NCI-H2029 treated with DMSO at 0.1 percent for 48 hours (cell line): ENCODE measurements at places on chromosomes 12 and 14.

GRCh38 chr12:132465269-132466190 is 24.4 kb upstream of the FBRSL1 start:
- DNase-seq = no peak

DNA sequence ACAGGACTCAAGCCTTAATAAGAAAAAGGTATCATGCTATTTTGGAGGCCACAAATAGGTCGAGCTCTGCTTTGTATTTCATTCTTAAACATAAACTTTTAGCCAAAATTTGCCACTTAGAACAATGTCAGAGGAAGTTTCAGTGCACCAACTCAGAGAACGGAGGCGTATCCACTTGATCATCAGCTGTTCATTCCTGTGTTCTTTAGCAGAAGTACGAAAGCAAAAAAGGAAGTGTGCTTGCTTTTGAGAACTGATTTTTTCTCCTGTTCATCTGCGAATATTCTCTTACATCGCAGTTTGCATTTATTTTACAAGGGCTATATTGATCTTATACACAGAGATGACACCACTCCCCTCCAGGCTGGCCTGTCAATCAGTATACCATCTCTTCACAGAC is 188.6 kb upstream of the SOX5 start:
- DNase-seq = no peak

- no peak for DNase-seq
Observed at GRCh38 chr12:66048835-66049537, 81.6 kb downstream of the LLPH start.

GRCh38 chr12:3607039-3607720 is 116.2 kb downstream of the PRMT8 start:
- DNase-seq = no peak

DNA sequence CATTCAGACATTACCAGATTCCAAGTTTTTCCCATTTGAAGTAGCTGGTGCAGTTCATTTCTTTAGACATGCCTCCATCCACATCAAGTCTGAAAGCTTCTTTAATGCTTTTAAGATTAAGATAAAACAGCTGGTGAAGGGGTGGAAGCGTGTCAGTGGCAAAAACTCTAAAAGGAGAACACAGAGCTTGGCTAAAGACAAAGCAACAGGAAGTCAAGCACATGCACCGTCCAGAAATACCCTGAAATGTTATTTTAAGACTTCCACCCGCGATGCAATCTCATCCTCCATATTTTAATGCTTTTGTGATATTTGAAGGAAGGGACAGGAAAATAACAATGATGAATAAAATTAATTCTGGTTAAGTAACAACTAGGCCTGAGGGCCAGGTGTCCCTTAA is 31.8 kb downstream of the PPM1H start:
- no peak for DNase-seq

DNA sequence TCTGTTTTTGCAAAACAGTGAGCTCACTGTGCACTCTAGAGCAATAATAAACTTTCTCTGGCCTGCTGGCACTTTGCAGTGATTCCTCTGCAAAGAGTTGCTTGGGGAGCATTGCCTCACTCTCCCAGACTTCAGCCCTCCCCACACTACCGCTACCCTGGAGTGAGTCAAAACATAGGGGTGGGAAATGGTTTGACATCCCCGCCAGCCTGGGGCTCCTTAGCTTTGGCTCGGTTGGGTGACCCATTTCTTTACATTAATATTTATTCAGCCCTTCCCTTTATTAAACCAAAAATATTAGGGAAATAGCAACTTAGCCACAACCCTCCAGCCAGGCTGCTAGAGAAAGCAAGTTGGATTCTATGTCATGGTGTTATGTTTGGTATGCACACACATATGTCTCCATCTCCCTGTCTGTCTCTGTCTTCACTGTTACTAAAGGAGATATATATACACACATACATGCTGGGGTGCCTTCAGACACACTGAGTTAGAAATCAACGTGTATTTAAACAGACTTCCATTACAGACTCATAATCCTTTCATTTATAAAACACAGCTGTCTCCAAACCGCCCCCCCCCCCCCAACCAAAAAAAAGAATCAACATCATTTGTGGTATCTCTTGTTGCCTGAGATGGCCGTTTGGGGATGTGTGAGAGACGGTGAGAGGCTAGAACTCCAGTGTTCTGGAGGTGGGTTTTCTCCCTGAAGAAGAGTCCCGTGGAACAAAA is 3.4 kb upstream of the IRF2BPL start:
- DNase-seq = no peak

DNA sequence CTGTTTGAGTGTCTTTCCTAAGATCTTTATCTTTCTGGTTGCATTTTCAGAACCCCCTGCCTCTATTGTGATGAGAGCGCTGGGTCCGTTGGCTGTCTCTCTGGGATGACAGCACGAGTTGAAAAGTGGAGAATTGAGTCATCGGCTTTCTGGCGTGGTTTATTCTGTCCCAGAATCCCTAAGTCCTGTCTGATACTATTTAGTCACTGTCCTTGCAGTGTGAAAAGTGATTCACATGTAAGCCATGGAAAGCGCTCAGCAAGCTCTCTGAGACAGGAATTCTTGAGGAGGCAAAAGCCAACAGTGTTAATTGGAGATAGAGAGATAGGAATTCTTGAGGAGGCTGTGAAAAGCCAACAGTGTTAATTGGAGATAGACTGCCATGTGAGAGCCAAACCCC is 121.7 kb downstream of the CHST11 start:
- DNase-seq = no peak

DNA sequence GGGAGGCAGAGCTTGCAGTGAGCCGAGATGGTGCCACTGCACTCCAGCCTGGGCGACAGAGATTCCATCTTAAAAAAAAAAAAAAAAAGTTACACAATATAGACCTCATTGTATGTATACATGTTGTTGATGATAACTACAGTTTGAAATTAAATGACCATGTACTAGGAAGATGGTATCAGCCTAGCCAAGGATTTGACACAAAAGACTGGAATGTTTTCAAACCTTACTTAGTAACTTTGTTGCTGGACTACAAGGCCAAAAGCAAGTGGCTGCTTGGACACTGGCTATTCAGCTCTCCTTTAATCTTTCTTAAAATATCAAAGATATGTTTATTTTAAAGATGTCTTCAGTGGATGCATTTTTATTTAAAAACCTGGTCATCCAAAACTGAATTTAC is 18.9 kb upstream of the NUDT4 start:
- DNase-seq = no peak
